ENCODE measurements at places on chromosomes 16 and 17. TPM values are rescaled to one million over a fixed set of nuclear protein-coding genes. Genes with fewer than 3 reads are reported as not detected.
A peak's percentile ranks its signal among the peaks of the same experiment; 100 is the strongest.

- peaks cover 35% of the 10 kb centered on the region for H3K36me3 ChIP-seq
- no peak overlapping the region for H3K27ac ChIP-seq
- no peak for DNase-seq
- no peak overlapping the region for H3K4me3 ChIP-seq
- peaks cover 54% of the 10 kb centered on the region for H3K4me1 ChIP-seq
Measured at GRCh38 chr16:48574140-48574539, 35.8 kb downstream of the N4BP1 start.

DNA sequence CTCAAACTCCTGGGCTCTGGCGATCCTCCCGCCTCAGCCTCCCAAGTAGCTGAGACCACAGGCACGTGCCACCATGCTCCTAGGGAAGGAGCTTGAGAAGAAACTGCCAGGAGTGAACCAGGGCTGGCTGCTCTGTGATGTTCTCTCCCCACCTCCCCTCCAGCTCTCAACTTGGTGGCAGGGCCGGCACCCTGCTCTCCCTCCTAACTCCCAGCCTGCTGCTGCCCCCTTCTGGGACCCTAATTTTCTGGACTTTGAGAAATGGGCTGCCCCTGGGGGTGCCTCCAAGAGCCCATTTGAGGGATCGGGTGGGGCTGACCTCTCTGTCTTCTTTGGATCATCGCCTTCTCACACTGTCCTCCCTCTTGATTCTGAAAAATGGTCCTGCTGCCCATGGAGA is 14.9 kb upstream of the STAT3 start:
- no peak overlapping the region for H3K4me3 ChIP-seq
- no peaks in the 10 kb centered on the region for H3K27me3 ChIP-seq
- no peaks in the 10 kb centered on the region for H3K36me3 ChIP-seq
- H3K4me1 ChIP-seq, result peaks cover 40% of the 10 kb centered on the region
- DNase-seq, result peak; percentile 53
- H3K27ac ChIP-seq, result no peak overlapping the region

- no peak overlapping the region for H3K27ac ChIP-seq
- H3K4me1 ChIP-seq, result peaks cover 28% of the 10 kb centered on the region
- H3K36me3 ChIP-seq, result peaks cover 17% of the 10 kb centered on the region
Measured at GRCh38 chr17:80151333-80151732, 4.4 kb upstream of the EIF4A3 start.

- no peak for DNase-seq
- peaks cover 83% of the 10 kb centered on the region for H3K4me1 ChIP-seq
- H3K27ac ChIP-seq, result no peak overlapping the region
- H3K36me3 ChIP-seq, result peaks cover 14% of the 10 kb centered on the region
- H3K4me3 ChIP-seq, result no peak overlapping the region
- H3K27me3 ChIP-seq, result no peaks in the 10 kb centered on the region
Measured at GRCh38 chr17:27575912-27576252, 55.1 kb upstream of the LGALS9 start.

- H3K36me3 ChIP-seq, result no peaks in the 10 kb centered on the region
- H3K4me3 ChIP-seq, result no peak overlapping the region
- H3K4me1 ChIP-seq, result peaks cover 30% of the 10 kb centered on the region
- no peak overlapping the region for H3K27ac ChIP-seq
Measured at GRCh38 chr16:79765901-79766394, 165.4 kb upstream of the MAF start.

DNA sequence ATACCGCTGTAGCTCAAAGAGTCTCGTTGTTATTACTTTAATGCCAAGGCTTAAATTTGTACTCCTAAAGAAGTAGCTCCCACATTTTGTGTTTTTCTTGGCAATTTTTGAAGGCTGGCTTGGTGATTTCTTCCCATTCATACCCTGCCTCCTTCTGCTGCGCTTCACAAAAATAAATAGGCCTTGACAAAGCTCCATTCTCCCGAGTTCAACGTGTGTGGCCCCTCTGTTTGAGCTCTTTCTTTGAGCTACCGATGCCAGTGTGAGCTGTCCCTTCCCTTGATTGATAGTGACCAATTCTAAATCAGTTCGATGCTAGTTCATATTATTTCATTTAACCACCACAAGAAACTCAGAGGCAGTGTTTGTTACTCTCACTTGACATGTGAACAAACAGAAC is 96.8 kb downstream of the MAP2K6 start:
- H3K27ac ChIP-seq, result no peak overlapping the region
- no peaks in the 10 kb centered on the region for H3K36me3 ChIP-seq
- DNase-seq, result no peak
- H3K27me3 ChIP-seq, result no peaks in the 10 kb centered on the region

GRCh38 chr17:2427215-2427614 is 26.4 kb upstream of the MNT start:
- no peak overlapping the region for H3K4me3 ChIP-seq
- no peak overlapping the region for H3K27ac ChIP-seq
- H3K4me1 ChIP-seq, result no peaks in the 10 kb centered on the region
- no peak for DNase-seq

DNA sequence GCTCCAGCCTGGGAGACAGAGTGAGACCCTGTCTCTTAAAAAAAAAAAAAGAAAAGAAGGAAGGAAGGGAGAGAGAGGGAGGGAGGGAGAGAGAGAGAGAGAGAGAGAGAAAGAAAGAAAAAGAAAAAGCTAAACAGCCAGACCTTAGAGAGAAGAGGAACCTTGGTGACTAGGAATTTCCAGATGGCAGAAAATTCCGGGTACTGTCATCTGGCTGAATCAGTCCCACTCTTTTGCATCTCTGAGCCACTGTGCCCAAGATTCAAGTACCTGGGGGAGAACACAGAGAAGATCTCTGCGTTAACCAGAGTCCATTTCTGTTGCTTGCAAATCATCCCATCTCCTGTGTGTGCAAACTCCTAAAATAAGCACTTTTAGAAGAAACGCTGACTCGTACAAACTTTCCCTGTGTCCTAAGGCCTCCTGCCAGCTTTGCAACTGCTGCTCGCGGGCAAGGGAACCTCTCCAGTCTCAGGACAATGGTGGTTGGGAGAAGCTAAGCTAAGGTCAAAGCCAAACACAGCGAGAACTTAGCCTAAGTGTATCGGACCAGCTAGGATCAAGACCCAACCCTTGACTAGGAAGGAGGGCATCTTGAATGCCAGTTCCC is 18.0 kb downstream of the BMERB1 start:
- H3K4me1 ChIP-seq, result no peaks in the 10 kb centered on the region
- peaks cover 6% of the 10 kb centered on the region for H3K27me3 ChIP-seq
- no peak overlapping the region for H3K27ac ChIP-seq
- DNase-seq, result no peak

- no peak overlapping the region for H3K4me3 ChIP-seq
- no peaks in the 10 kb centered on the region for H3K27me3 ChIP-seq
- H3K4me1 ChIP-seq, result no peaks in the 10 kb centered on the region
- no peak overlapping the region for H3K27ac ChIP-seq
- DNase-seq, result no peak
Measured at GRCh38 chr16:51431517-51432241, 280.6 kb upstream of the SALL1 start.

The TBX6 gene
- 1.7 TPM for total RNA-seq

The OTOP3 gene
- not detected for total RNA-seq

The C17orf58 gene
- total RNA-seq, result 4.7 TPM

The CA4 gene
- not detected for total RNA-seq

The NXPH3 gene
- not detected for total RNA-seq

The TTLL6 gene
- not detected for total RNA-seq

The RAB40B gene
- total RNA-seq, result 2.2 TPM

The NPIPB12 gene
- 54.5 TPM for total RNA-seq
